ENCODE measurements at places on chromosomes 3 and 15.

DNA sequence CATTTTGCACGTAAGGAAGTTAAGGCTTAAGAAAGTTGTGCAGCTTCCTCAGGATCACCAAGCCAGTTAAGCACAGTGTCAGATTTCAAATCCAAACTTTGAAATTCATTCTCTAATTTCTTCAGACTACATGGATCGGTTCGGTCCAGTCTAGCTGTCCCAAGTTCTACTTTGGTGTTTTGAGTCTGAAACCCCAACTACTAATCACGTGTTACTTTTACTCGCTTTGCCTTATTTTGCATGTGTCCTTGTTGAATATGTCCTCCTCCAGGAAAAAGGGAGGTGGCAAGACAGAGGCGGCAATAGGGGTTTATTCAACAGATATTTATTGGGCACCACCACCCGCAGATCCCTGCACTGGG, 522 bp upstream of the GXYLT2 start:
- no peak for DNase-seq

DNA sequence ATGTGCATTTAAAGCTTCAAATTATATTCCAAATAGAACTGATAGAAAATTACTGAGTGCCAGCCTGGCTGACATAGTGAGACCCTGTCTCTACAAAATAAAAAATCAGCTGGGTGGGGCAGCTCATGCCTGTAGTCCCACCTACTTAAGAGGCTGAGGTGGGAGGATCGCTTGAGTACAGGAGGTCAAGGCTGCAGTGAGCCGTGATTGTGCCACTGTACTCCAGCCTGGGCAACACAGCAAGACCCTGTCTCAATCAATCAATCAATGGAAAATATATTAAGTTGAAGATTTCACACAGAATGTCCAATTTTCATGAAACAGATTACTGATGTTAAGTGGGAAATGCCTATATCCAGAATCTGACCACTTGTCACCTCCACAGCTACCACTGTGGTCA, 4.1 kb downstream of the MON1A start:
- no peak for DNase-seq

DNA sequence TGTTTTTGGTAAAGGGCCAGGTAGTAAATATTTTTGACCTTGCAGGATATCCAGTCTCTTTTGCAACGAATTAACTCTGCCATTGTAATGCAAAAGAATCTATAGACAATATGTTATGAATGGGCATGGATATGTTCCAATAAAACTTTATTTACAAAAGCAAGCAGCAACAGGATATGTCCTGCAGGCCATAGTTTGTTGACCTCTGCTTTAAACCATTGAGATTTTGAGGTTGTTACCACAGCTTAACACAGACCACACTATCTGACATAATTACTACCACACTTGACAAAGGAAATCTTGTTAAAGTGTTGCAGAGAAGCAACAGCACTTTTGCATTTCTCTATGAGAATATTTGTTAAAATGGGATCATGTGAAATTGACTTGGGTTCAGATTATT, 349.3 kb downstream of the ERC2 start:
- DNase-seq = no peak

- DNase-seq = no peak
Observed at GRCh38 chr15:68298882-68299381, 21.4 kb downstream of the FEM1B start.

DNA sequence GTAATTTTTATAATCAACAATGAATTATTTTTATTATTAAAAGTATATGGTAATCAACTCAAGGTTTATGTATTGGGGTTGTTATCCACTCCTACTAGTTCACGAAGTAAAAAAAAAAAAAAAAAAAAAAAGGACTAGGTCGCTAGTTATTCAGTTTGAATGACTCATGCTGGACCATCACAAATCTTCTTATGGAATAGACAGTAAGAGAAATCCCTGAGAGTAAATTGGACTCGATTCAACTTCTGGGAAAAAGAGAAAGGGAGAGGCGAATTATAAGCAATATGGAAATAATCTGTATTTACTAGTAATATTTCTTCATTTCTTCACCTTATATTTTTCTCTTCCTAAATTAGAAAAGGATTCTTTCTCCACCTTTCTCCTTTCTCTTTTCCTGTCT, 2.0 kb downstream of the MYEF2 start:
- no peak for DNase-seq

DNA sequence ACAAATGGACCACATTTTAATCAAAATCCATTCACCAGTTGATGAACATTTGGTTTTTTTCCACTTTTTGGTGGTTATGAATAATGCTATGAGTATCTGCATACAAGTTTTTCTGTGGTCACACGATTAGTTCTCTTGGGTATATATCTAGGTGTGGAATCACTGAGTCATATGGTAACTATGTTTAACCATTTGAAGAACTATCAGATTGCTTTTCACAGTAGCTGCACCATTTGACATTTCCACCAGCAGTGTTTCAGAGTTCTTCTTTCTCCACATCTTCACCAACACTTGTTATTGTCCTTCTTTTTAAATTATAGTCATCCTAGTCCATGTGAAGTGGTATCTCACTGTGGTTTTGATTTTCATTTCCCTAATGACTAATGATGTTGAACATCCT, 33.3 kb upstream of the ATG7 start:
- no peak for DNase-seq

DNA sequence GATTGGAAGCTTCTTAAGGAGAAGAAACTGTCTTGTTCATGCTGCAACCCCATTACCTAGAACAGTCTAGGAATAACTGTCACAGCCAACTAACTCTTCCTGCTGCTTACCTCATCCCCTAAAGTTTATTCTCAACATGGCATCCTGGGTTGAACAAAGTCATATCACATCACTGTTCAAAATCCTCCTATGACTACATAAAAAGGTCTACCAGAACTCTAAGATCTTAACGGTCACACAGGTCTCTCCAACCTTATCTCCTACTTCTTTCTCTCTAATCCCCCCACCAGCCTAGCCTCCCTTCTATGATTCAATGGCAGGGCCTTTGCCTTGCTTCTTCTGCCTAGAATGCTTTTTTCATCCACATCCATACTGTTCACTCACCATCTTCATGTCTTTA, 69.3 kb downstream of the CLASP2 start:
- DNase-seq = no peak

- DNase-seq = no peak
Observed at GRCh38 chr15:41562784-41563198, 3.8 kb downstream of the TYRO3 start.

- DNase-seq = no peak
Observed at GRCh38 chr3:147574621-147575020, 165.5 kb downstream of the ZIC1 start.

- no peak for DNase-seq
Observed at GRCh38 chr3:109804697-109805096, 467.4 kb upstream of the DPPA4 start.

DNA sequence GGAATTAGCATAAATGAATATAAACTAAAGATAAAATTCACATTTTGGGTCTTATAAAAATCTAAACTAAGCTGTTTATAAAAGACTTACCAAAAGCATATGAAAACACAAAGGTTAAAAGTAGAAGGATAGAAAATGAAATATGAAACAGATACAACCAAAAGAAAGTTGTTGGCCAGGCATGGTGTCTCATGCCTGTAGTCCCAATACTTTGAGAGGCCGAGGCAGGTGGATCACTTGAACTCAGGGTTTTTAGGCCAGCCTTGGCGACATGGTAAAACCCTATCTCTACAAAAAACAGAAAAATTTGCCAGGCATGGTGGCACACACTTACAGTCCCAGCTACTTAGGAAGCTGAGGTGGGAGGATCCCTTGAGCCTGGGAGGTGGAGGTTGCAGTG, 51.0 kb downstream of the CPA3 start:
- no peak for DNase-seq
